ENCODE measurements at places on chromosomes 16 and 17.

DNA sequence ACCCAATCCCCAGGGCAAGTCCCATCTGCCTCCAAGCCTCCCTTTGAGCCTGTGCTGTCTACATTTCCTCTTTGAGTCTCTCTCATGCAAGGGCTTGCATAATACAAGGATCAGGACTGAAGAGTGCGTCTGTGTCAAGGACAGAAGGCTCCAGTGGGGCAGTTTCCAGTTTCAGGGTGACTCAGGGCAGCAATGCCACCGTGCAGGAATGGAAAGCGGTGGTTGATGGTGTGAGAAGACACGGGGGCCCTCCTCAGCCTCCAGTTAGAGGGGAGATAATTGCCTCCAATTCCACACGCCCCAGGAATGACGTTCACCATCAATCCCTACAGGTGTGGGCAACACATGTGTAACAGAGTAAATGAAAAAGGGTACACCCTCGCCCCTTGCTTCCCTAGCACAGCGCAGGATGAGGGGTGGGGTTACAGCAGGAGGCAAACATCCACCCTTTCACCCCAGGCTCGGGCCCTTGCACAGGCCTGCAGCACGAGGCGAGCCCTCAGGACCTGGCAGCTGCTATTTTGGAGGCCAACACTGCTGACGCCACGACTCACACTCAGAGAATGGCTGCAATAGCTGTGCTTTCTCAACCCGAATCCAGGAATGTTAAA lies 24.8 kb upstream of the SLC25A19 start:
- no peak overlapping the region for H3K4me3 ChIP-seq
- DNase-seq: no peak
- no peak overlapping the region for H3K27ac ChIP-seq
- H3K4me1 ChIP-seq: no peaks in the 10 kb centered on the region
- H3K36me3 ChIP-seq: peaks cover 20% of the 10 kb centered on the region

DNA sequence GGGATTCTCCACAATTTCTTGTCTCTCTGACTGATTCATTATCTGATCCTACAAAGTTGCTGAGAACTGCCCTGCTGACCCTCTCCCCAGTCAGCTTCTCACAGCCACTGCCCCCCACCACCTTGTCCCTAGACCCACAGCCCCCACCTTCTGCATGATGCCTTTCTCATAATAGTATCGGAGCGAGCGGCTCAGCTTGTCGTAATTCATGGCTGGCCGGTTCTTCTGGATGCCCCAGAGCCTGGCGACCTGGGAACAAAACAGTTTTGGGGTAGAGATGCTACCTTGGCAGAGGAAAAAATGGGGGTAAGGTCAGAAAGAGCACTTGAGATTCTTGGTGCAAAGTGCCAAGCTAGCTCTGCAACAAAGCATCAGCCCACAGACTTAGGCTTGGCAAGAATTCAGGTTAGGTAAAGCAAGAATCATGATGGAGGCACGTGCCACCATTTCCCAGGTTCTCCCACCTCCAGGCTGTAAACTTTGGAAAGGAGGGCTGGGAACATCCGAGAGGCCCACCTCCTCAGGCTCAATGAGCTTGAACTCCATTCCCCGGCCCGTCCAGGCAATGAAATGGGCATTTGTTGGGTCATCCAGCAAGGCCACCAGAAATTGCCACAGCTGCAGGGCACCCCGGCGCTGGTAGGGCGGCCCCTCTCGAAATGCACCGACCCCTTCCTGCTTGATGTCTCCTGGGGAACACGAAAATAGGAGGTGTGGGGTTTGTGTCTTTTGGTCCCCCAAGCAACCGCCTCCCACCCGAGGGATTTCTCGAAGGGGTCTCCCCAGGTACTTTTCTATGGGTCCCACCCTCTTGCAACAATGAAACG lies 16.9 kb downstream of the ETV4 start:
- peaks cover 38% of the 10 kb centered on the region for H3K36me3 ChIP-seq
- H3K4me1 ChIP-seq: no peaks in the 10 kb centered on the region
- H3K27ac ChIP-seq: no peak overlapping the region
- no peak for DNase-seq
- H3K4me3 ChIP-seq: no peak overlapping the region
- H3K27me3 ChIP-seq: no peaks in the 10 kb centered on the region

DNA sequence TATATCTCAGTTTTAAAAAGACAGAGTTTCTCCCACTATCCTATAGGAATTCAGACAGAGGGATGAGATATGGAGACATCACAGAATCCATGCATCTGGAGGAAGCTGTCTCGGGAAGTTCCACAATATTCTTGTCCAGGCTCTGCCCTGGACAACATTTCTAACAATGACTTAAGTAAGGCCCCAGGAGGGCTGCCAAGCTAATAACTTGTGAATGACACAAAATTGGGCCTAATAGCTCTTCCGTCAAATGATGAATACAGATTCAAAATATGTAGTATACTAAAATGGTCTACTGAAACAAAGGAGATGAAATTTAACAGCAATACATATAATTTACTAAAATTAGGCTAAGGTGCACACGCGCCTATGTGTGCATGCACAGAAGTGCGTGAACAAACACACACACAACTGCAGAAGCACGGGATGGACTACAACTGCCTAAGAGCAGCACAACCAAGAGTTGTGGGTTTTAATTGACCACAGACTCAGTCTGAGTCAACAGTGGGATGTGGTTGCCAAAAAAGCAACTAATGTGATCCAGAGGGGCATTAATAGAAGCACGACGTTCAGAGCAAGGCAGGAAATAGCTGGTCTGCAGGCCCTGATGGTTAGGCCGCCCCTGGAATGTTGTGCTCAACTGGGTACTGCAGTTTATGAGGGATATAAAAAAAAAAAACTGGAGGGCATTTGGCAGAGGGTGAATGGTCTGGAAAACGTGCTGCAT lies 26.3 kb upstream of the HS3ST2 start:
- DNase-seq: no peak
- H3K27ac ChIP-seq: no peak overlapping the region
- H3K4me1 ChIP-seq: no peaks in the 10 kb centered on the region
- H3K4me3 ChIP-seq: no peak overlapping the region

- H3K27me3 ChIP-seq: no peaks in the 10 kb centered on the region
- no peaks in the 10 kb centered on the region for H3K4me1 ChIP-seq
- H3K27ac ChIP-seq: no peak overlapping the region
- H3K36me3 ChIP-seq: no peaks in the 10 kb centered on the region
Observed at GRCh38 chr16:75584108-75584507, 17.9 kb downstream of the GABARAPL2 start.

GRCh38 chr16:5870886-5871691 lies 773.5 kb upstream of the EEF2KMT start:
- H3K4me1 ChIP-seq: no peaks in the 10 kb centered on the region
- no peaks in the 10 kb centered on the region for H3K27me3 ChIP-seq
- no peaks in the 10 kb centered on the region for H3K36me3 ChIP-seq
- no peak overlapping the region for H3K27ac ChIP-seq
- no peak overlapping the region for H3K4me3 ChIP-seq

DNA sequence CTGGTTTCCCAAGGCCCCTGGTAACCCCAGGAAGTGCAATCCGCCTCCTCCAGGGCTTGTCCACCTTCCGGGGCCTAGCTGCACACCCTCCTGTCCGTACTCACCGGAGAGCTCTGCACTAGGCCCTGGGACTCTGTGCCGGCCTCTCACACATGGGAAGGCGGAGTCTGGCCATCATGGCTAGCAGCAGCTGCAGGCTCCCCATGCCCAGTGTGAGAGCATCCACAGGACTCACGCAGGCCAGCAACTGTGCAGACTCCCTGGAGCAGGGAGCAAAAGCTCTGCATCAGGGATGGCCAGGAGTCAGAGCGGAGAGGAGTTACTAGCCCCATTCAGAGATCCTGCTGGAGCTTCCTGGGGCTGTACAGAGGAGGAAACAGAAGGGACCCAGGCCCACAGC lies 20.2 kb downstream of the FOXN1 start:
- H3K36me3 ChIP-seq: no peaks in the 10 kb centered on the region
- no peaks in the 10 kb centered on the region for H3K4me1 ChIP-seq
- H3K4me3 ChIP-seq: no peak overlapping the region
- DNase-seq: no peak

DNA sequence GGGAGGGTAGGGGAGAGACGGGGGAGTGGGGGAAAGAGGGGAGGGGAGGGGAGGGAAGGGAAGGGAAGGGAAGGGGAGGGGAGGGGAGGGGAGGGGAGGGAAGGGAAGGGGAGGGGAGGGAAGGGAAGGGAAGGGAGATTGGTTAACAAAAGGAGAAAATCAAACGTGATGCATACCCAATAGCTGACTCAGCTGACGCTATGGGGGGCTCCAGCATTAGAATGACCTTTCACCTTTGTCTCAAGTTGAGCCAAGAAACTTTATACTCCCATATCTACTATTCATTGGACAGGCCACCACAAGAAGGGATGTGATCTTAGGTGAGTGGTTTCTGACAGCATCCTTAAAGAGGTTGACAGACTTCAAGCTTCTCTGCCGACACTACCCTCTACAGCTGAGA lies 432.8 kb upstream of the CDH5 start:
- H3K27ac ChIP-seq: no peak overlapping the region
- H3K27me3 ChIP-seq: no peaks in the 10 kb centered on the region
- H3K36me3 ChIP-seq: no peaks in the 10 kb centered on the region
- H3K4me3 ChIP-seq: no peak overlapping the region

- peaks cover 55% of the 10 kb centered on the region for H3K4me1 ChIP-seq
- no peak for DNase-seq
- no peak overlapping the region for H3K27ac ChIP-seq
- H3K36me3 ChIP-seq: no peaks in the 10 kb centered on the region
- no peaks in the 10 kb centered on the region for H3K27me3 ChIP-seq
Observed at GRCh38 chr17:36197387-36197703, 787 bp upstream of the CCL3L1 start.

- H3K27ac ChIP-seq: peak overlapping the region; percentile 98
- H3K27me3 ChIP-seq: no peaks in the 10 kb centered on the region
- H3K36me3 ChIP-seq: no peaks in the 10 kb centered on the region
- H3K4me1 ChIP-seq: peaks cover 20% of the 10 kb centered on the region
- H3K4me3 ChIP-seq: peak overlapping the region; percentile 69
Observed at GRCh38 chr16:24728891-24729242, 584 bp upstream of the TNRC6A start.

- H3K4me1 ChIP-seq: no peaks in the 10 kb centered on the region
- H3K4me3 ChIP-seq: no peak overlapping the region
- H3K27me3 ChIP-seq: no peaks in the 10 kb centered on the region
Observed at GRCh38 chr16:56019274-56019673, 144.1 kb upstream of the CES5A start.

DNA sequence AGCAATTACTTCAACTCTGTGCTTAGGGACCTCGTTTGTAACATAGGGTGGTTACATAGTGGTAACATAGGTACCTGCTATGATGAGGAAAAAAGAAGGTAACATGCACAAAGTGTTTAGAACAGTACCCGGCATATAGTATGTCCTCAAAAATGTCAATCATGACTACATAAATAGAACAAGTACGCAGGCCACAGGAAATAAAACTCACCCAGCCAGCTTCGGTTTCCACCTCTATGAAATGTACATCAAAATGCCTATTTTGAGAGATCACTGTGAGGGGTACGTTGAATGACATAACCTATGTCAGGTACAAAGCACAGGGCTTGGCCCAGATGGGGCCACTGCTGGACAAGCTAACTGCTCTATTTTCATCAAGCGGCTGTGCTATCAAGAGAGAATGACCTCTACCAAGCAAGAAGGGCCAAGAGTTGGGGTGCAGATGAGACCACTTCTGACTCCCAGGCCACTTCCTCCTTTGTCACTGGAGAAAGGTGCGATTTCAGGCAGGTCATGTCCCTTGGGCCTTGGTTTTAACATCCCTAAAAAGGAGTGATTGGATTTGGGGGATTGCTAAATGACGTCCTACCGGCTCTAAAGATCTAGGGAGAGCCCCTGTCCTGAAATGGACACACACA lies 45.4 kb downstream of the WSB1 start:
- no peak overlapping the region for H3K27ac ChIP-seq
- no peak overlapping the region for H3K4me3 ChIP-seq

DNA sequence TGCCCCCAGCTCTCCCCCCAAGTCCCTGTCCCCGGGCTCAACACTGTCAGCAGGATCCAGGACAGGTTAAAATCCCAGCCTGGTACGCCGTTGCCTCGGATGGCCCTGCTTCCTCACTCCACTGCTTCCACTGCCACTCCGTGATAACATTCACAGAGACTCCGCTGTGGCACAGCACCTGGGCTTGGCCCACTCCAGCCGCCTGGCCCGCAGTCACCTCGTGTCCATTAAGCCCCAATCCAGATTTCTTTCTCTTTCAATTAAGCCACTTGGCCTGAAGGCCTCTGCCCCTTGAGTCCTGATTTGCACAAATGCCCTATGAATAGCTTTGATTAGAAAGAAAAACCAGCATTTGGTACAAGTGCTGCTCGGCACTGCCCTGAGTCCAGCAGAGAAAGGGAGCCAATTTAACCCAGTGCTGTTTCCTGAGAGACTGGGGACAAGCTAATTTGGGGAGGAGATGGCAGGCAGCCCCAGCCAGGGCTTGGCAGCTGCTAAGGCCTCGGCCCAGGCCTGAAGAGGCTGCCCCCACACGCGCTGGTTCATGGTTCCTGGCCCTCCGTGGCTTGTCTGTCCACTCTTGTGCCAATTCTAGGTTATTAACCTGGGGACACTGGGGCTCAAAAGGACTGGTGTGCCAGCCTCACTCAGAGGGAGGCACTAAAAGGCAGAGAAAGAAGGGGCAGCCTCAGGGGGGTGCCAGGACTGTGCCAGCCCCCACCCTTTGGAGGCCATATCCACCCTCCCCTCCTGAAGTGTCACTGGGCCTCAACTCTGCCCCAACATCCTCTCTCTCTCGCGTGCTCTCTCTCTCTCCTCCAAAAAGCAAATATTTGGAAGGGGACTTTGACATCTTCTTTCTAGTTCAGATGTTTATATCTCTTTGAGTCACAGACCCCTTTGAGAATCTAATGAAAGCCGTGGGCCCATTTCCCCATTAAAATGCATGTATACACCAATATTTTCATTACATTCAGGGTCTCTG lies 29.8 kb upstream of the SPPL2C start:
- no peaks in the 10 kb centered on the region for H3K4me1 ChIP-seq
- DNase-seq: no peak

DNA sequence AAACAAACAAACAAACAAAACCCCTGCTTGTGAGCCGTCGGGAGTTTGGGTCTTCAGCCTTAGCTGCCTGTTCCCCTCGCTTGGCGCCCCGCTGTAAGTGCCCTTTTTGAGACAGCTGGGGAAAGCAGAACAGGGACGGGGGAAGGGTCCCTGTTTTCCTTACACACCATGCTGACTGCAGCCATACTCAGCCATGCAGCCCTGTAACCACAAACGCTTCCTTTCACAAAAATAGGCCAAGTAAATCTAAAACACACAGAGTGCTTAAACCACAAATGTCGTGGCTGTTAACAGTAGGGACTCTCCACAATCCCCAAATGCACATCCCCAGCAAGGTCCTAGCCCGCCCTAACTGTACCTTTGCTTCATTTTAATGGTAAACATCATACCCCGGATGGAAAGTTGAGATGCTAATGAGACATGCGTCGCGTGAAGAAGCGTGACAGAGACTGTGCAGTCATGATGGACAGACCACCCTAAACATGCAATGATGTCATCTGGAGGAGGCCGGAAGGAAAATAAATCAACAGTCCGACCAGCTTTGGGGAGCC lies 129.9 kb downstream of the MGAT5B start:
- peak; percentile 89 for DNase-seq
- no peaks in the 10 kb centered on the region for H3K36me3 ChIP-seq

Data from naive thymus-derived CD4-positive, alpha-beta T cell (primary cell).